ENCODE measurements at places on chromosomes 7 and 10.

DNA sequence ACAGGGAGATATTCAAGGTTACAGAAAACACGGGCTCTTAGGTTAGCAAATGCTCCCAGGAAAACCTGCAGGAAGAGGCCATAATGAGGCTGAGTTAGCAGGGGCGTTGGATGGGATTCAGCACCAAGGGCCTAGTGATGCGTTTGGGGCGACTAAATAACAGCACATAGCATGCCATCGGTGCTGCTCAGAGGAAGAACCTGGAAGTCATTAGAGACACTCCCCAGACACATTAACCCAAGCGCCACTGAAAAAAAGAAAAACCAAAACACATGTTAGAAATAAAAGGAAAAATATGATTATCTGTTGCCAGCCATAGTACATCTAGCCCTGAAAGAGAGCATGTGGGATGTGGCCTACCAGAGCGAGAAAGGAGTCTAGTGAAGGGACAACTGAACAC lies 28.8 kb upstream of the OPALIN start:
- no peak for DNase-seq

GRCh38 chr10:927131-927530 lies 4.4 kb downstream of the LARP4B start:
- no peak for DNase-seq

DNA sequence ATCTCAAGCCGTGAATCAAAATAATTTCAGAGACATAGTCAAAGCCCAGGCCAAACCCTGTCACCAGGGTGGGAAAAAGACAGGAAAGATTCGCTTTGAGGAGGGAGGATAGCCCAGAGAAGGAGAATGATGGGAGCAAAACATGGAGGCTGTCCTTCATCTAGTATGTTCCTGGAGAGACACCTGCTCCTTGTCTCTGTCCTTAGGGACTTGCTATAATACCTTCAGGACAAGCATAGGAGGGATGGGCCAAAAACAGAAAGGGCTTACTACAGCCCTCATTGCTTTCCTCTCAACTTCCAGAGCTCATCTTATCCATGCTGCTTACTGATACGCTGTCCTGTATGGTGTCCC lies 593.7 kb downstream of the LRMDA start:
- DNase-seq = no peak

DNA sequence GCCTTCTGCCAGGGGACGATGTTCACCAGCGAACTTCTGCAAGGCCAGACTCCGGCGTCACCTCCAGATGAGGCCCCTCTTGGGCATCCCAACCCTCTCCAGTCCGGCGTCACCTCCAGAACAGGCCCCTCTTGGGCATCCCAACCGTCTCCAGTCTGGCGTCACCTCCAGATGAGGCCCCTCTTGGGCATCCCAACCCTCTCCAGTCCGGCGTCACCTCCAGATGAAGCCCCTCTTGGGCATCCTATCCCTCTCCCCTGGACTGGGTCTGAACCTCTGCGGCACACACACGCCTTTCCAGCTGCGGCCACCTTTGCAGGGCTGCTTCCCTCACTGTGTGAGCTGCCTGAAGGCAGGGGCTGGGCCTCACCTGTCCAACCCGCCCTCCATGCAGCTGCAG lies 241.5 kb downstream of the ELFN1 start:
- DNase-seq = no peak

DNA sequence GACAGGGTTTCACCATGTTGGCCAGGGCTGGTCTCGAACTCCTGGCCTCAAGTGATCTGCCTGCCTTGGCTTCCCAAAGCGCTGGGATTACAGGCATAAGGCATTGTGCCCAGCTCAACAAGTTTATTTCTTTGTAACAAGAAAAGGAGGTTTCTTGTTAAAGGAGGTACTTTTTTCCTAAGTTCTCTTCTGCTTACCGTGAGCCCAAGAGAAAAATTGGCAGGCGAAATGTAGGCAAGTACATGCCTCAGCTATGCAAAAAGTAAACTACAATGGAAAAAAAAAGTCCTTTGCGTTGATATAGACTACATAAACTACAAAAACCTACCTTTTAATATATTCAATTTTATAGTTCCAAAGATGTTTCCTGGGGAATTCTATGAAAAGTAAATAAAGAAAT lies 122.6 kb downstream of the DKK1 start:
- no peak for DNase-seq

GRCh38 chr7:157908006-157908782 lies 571.4 kb downstream of the DNAJB6 start:
- no peak for DNase-seq

- DNase-seq = no peak
Measured at GRCh38 chr7:150369748-150370501, 1.3 kb downstream of the REPIN1 start.

DNA sequence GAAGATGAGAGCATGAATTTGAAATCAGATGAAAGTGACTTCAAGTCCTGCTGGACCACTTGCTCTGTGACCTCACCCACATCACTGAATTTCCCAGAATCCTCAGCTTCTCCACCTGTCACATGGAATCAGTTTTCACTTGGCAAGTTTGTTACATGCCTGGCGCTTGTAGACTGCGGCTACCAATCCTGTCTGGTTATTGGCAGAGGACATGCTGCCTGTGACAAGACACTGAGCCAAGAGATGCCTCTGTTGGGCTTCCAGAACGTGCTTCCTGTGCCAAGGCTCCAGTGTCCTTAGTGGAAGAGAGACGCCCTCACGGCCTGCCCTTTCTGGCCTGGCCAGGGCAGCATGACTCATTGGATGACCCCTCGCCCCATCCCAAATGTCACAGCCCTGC lies 4.4 kb upstream of the MYL10 start:
- no peak for DNase-seq

GRCh38 chr10:100828738-100829096 lies 83.3 kb downstream of the PAX2 start:
- DNase-seq = no peak

DNA sequence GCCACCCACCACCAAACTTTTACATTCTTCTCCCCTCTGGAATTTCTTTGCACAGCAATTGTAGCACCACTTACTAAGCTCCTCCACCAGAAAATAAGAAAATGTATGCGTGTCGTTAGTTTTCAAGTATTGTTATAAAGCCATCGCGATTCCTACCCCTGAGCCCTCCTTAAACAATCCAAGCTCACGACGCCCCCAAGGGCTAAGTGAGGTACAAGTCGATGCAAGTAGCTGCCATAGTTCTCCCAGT lies 1.3 kb downstream of the FRAT2 start:
- DNase-seq = no peak

DNA sequence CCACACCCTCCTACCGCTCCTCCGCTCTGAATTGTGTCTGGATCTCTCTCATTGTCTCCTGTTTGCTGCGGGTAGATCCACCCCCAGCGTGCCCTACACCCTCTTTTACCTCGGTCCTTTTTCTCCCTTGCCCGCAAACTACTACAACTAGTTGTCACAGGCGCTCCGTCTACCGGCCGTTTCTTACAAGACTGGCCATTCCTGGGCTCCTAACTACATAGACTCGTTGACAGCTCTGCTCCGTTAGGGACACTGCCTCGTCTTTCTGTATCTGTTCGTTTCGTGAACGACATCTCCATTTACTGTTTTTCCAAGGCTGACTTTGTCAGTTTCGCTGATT lies 786 bp downstream of the TAF3 start:
- DNase-seq = no peak

DNA sequence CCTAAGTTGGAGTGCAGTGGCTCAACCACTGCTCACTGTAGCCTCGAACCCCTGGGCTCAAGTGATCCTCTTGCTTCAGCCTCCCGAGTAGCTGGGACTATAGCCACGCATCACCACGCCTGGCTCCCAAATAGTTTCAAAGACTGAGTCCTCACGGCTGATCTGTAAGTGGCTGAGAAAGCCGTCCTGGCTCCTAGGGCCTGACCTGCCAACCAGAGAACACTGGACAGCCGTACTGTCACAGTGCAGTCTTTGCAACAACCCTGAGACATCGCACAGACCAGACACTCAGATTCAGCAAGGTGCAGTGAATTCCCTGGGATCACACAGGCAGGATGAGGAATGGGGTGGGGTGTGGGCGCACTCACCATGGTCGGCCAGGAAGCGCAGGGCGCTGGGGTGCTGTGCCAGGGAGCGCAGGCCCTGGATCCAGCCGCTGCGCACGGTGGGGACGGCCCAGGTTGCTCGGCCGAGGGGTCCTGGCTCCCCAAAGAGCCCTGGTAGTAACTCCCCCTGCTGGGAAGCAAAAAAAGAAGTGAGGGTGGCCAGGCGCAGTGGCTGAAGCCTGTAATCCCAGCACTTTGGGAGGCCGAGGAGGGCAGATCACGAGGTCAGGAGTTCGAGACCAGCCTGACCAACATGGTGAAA lies 10.7 kb downstream of the BRAT1 start:
- DNase-seq = no peak

GRCh38 chr7:68176974-68177373 lies 1180.3 kb downstream of the TYW1 start:
- DNase-seq = no peak

- DNase-seq = no peak
Measured at GRCh38 chr7:71135663-71136062, 3.7 kb downstream of the GALNT17 start.

- DNase-seq = no peak
Measured at GRCh38 chr10:71331736-71332135, 12.7 kb downstream of the SLC29A3 start.

GRCh38 chr10:21285742-21286331 lies 239.6 kb downstream of the SKIDA1 start:
- DNase-seq = no peak

DNA sequence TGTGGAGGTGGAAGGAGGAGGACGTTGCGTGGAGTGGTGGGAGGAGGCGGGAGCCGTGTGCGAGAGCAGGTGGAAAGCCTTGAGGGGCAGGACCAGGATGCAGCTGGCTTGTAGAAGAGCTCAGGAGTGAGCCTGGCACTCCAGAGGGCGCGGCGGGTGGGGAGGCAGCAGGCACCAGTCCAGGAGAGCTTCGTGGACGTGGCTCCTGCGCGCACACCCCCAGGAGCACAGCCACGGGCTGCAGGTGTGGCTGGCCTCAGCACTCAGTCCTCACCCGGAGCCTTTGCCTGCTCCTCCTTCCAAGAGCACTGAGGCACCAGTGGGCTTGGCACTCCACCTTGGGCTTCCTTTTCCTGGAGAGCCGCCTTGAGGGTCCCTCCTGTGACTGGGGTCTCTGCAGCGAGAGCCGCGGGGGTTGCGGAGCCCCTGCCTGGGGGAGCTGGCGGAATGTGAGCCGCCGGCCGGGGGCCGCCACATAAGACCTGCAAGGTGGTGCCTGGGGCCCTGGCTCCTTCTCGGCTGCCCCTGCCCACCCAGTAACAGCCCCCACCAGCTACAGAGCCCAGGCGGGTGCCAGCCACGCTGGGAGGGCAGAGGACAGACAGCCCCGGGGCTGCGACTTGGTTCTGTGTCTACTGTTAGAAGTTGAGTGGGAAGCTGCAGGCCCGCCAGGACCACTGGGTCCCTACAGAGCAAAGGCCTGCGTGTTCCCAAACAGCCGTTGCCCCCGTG lies 11.1 kb downstream of the MAFK start:
- no peak for DNase-seq

- no peak for DNase-seq
Measured at GRCh38 chr7:101882005-101882421, 64.6 kb downstream of the CUX1 start.

DNA sequence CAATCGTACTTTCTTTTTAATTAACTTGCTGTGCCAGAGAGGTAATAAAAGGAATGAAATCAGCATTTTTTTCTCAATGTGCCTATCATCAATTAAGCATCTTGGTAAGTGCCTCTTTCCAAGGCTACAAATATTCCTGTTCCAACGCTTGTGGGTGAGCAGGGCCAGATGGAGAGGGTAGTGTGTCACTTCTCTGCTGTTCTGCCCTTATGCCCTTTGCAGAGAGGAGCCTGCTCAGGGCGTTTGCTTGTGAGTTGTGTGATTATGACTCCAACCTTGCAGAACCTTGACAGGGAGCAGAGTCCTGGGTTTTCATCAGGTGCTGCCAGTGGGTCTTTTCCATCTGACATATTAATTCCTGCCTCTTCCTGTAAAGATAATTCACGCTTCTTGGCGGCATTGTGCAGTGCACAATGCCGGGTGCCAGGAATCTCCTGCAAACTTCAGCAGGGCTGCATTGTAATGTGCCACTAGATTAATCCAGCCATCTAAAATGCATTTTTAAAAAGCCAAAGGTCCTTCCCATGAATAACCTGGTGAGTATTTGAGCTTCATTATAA lies 234.4 kb downstream of the ARHGAP12 start:
- no peak for DNase-seq
